Dermis blood vessel endothelial cell (primary cell): ENCODE measurements at places on chromosomes 2 and 18. TPM values are rescaled to one million over a fixed set of nuclear protein-coding genes. Genes with fewer than 3 reads are reported as not detected.

DNA sequence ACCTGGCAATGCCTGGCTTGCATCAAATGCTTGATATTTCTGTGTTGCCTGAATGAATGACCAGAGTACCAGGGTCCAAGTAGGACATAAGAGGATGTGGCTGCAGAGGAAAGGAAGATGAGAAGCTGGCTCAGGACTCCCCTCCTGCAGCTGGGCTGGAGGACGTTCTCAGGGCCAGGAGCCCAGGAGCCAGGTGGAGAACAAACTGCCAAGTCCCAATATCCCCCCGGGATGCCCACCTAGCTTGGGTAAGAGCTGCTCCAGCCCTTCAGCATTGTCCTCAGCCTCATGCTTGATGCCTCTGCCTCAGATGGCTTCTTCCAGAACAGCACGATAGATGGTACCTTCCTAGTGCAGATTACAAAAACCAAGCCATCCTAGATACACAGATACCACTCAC, 8.6 kb upstream of the ATP6V1B1 start:
- no peak for DNase-seq

- no peak for DNase-seq
These were observed 16.7 kb upstream of the GYPC start for GRCh38 chr2:126639276-126639675.

ANKRD53 gene
- 0.51 and 0.74 TPM in 2 replicates for total RNA-seq

TMEM150A gene
- 9.4 and 12.9 TPM in 2 replicates for total RNA-seq

DNA sequence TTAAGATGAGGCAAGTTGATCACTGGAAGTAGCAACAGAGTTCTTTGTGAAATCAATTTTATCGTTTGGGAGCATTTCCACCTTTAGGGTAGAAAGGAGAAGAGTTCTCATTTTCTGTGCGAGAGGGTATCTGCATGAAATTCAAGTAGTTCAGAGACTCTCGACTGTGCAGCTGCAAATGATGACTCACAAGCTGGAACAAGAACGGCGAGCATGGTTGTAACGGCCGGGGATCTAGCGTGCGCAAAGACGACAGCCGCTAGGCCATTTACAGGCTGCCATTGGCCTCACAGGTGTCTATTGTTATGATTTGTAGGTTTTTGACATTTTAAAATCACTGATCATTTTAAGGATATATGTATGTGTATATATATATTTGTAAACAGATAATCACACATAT, 5.2 kb downstream of the KLHL29 start:
- DNase-seq, result no peak

MAL gene
- total RNA-seq, result 0.88 and 4.8 TPM in 2 replicates

DNA sequence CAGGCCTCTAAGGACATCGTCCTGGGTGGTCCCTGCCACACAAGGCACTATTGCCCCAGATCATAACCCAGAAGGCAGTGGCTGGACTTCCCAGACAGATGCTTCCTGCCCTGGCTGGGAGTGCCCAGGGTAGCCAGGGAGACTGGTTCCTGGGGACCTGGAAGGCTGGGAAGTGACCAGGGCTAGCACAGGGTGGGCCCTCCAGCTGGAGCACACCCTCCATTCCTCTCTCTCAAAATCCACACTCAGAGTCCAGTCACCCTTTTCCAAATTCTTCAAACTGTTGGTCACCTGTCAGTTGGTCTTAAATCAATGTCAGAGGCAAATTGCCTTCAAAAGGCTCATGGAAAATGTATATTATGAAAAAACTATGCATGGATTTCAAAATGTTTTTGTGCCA, 11.6 kb upstream of the TUBB6 start:
- peak; percentile 70 for DNase-seq

DNA sequence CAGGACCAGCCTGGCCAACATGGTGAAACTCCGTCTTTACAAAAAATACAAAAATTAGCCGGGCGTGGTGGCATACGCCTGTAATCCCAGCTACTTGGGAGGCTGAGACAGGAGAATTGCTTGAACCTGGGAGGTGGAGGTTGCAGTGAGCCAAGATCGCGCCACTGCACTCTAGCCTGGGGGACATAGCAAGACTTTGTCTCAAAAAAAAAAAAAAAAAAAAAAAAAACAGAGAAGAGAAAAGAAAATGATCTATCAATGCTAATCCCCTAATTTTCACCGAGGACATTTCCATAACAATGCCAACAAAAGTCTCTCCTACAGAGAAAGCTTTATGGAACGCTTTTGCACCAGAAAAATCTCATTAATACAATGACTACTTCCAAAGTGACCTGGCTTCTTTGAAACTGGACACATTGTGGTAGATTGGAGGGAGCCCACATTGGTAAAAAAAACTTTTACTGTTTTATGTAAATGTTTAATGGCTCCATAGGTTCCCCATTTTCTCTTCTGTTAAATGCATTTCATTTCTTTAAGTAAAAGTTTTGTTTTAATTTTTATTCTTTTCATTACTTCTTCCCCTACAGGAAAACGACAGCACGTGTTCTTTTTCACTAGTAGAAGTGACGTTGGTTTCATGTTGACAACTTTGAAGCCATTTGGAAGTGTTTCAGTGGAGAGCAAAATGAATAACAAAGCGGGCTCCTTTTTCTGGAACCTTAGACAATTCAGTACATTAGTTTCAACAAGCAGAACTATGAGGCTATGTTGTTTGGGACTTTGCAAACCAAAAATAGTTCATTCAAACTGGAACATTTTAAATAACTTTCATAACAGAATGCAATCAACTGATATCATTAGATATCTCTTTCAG, 888 bp downstream of the FASTKD2 start:
- DNase-seq, result no peak

DNA sequence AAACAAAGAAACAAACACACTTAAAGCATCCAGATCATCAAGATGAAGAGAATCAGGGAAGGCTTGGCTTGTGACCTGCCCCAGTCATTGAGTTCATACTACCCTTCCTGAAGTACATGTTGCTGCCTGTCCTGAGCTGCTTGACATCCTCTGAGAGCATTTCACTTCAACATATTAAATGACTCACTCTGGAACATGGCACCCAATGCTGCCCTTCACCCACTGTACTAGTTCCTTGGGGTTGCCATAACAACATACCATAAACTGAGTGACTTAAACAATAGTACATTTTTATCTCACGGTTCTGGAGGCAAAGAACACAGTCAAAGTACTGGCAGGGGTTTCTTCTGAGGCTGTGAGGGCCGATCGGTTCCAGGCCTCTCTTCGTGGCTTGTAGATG, 371.3 kb downstream of the RNF144A start:
- no peak for DNase-seq

IL36B gene
- not detected in 2 replicates for total RNA-seq

- DNase-seq, result no peak
These were observed 52.6 kb downstream of the CIB4 start for GRCh38 chr2:26588576-26588975.

- no peak for DNase-seq
These were observed 123.1 kb downstream of the PRPF40A start for GRCh38 chr2:152594022-152594766.

GRCh38 chr2:126753501-126754212, 97.7 kb downstream of the GYPC start:
- no peak for DNase-seq

GRCh38 chr2:216117561-216118340, 8.6 kb downstream of the XRCC5 start:
- DNase-seq, result no peak

SCG2 gene
- total RNA-seq, result under 0.01 and 0.05 TPM in 2 replicates

CNDP1 gene
- total RNA-seq, result not detected in 2 replicates

DNA sequence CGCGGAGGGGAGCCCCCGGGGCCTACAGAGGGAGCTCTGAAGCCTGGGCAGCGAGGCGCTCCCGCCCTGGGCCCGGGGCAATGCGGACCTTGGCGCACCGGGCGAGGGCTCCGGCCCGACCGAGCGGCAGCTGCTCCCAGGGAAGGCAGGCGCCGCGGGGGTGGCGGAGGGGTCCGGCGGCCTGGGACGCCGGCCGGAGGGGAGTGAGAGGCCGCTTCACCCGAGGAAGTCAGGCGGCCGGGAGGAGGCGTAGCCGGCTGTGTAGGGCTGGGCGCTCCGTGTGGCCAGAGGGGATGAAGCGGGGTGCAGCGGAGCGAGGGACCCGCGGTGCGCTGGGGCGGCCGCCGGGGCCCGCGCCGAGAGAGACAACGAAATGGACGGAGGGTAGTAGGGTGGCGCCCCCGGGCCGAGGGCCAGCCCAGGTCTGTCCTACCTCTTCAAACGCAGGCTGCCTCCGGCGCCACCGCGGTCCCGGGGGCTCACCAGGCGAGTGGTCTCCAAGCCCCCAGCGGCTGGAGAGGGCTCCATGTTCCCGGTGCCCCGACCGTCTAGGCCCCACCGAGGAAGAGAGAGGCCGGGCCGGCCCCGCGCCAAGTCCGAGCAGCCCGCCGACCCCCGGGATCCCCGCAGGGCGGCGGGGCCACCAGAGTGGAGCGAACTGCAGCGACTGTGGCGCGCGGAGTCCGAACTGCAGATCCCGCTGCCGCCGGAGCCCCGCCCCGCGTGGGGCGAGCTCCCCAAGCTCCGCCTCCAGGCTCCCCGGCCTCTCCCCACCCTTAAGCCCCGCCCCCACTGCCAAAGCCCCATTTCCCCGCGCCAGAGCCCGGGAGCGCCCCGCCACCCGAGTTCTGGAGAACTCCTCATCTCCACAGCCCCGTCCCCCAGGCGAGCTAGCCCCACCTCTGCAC, at the start of gene SLC30A3:
SLC30A3 (minus strand) TSS at position 669 of the 908 bp plus-strand sequence; CDS start at position 528, 141 bp downstream.
- peak; percentile 55 for DNase-seq

DNA sequence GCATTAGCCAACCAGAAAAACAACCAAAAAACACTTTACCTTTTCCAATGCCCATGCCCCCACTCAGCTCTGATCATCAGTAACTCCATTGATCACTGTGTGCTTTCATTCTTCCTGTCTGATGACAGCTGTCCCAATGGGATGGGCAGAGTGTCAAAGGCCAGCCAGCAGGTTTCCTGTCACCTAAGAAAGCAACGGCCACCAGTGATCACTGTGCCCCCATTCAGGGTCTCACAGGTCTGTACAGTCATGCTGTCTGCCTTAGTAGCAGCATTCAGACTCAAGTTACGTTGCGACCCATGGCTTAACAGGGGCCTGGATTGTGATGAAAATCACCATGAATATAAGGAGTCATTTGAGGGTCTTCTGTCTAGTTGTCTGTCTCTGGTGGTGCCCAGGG, 184.5 kb downstream of the MGAT5 start:
- DNase-seq, result no peak

GRCh38 chr2:84646514-84646913, 130.2 kb downstream of the DNAH6 start:
- no peak for DNase-seq

- DNase-seq, result no peak
These were observed 30.8 kb upstream of the TNFAIP6 start for GRCh38 chr2:151326554-151326953.

DNA sequence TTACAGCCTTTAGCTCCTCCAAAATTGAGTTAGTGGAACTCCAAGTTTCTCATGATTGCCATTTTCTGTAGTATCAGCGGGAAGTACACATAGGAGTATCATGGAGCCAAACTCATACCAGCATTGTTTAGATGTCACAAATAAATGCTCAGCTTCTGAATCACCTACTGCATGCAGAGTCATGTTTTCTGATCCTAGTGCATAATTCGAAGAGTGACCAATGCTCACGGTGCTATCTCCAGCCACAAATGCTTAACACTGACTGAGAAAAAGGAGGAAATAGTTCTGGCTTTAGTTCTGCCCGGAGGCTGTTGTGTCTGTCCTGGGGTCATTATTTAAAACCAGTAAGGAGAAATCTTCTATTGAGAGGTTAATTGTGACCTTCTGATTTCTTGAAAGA, 45.4 kb upstream of the LRATD1 start:
- no peak for DNase-seq
